ENCODE measurements at places on chromosomes 3 and 15.

- no peak for DNase-seq
These were observed 26.6 kb downstream of the SEMA6D start for GRCh38 chr15:47743886-47744285.

- DNase-seq, result no peak
These were observed 33.8 kb upstream of the SUCLG2 start for GRCh38 chr3:67688231-67688630.

DNA sequence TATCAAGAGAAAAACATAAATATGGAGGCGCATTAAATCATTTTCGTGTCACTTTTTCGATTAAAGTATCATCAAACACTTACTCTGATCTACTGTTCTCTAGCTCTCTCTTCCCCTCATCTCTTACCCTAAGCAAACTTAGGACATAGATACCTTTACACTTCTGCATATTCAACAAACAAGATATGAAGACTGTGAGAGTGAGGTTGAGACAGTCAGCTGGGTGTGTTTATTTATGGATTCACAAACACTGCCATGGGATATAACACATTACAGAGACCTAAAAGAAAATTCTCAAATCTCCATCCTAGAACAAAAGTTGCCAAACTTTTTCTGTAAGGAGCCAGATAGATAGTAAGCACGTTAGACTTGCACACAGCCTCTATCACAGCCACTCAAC, 85.2 kb upstream of the ZNF385D start:
- DNase-seq, result no peak

DNA sequence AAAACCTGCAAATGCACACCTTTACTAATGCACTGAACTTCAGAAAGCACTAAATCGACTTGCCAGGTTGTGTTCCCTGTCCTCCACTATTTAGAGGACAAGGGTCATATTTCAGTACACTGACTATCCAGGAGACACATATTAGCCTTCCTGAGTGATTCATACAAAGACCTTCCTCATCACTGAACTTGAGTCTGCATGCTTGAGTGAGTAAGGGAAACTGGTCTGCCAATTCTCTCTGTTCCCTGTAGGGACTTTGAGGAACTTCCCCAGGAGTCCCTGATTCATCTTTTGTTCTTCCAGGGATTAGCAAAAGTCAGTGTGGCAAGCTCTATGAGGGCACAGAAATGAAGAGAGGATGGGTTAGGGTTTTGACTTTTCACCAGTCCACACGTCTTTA, 565.9 kb downstream of the PDCD6IP start:
- DNase-seq, result no peak

DNA sequence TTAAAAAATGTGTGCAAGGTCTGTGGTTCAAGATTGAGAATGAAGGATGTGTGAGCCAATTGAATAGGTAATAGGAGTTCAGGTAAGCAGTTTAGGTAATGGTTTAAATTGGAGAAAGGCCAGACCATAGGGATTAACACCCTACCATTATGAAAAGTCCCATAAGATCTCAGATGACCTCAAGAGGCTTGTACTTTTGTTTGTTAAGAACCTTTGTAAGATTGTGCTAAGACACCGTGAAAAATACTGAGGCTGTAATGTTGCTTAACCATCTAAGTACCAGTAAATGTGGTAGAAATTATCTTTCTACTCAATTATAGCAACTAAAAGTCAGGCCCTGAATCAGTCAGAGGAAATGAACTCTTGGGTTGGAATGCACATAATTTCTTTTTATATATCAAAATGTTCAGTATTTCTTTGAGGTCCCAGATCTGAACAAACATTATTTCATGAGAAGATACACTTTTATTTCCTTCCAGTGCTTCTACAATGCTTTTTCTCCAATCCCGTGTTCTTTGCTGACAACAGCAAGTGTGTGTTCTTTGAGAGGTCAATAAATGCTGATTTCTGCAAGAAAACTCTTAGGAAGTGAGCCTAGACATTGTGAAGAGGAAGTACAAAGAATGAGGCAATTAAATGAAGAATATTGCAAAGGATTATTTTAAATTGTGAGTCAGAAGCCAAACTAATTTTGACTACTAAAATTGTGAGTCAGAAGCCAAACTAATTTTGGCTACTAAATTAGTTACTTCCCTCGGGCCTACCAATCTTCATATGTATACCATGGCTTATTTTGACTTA, 66.4 kb downstream of the TCF12 start:
- no peak for DNase-seq

- DNase-seq, result no peak
These were observed 45.2 kb downstream of the SPRED1 start for GRCh38 chr15:38297623-38298388.

GRCh38 chr3:26293329-26293844, 329.2 kb upstream of the LRRC3B start:
- DNase-seq, result no peak

GRCh38 chr15:85753261-85753660, 41.5 kb downstream of the KLHL25 start:
- DNase-seq, result no peak

DNA sequence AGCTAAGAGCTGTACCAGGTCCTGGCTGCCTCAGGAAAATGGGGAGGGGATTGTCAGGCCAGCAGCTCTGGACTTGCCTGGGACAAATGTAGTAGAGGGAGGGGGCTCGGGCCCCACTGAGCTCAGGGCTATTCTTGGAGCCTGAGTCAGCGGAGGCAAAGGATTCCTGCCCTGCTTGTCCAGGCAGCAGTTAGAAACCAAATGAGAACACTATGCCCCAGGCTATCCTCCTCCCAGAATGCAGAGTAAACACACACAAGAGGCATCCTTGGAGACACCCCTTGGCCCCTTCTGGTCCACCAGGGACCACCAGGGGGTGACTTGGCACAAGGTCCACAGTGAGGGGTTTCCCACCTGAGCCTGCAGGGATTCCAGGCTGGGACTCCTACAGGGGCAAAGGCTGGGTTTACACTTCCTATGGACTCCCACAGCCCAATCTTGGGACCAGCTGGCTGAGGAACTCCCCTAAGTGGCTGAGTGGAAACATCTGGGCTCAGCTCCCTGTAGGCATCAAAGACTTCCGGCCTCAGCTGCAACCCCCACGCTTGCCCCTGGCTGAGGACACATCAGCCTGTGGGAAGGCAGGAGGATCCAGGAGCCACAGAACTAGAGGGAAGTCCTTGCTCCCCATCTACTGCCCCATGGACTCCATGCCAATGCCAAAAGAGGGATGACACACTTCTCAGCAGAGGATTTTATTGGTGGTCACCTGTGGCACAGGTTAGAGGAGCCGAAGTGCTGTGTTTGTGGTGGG, 3.4 kb upstream of the COL7A1 start:
- peak; percentile 55 for DNase-seq

- DNase-seq, result no peak
These were observed 112.6 kb downstream of the SLC49A4 start for GRCh38 chr3:122907471-122907870.

DNA sequence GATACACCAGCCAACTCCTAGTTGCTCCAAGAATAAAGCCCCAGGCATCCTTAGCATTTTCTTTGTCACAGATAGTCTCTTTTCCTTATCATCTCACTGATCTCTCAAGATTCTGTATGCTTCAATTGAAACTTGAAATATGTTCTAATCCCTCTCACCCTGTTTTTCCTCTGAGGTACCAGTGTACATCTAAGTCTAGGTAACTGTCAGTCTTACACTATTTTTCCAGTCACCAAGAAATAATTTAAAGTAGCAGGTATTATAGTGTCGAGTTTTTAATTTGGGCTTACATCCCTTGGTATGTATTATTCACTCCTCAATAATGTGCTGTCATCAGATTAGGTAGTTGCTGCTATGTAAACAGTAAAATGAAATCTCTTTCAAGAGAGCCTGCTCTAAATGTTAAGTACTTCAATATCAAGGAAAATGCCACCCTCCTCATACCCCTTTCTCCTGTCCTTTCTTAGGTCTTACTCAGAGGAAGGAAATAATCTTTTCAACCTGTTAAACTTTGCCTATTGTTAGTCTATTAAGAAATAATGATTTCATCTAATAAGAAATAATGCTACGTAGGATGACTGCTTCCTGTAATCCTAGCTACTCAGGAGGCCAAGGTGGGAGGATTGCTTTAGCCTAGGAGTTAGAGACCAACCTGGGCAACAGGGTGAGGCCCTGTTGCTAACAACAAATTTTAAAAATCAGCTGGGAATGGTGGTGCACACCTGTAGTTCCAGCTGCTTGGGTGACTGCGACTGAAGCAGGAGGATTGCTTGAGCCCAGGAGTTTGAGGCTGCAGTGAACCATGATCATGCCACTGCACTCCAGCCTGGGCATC, 39.8 kb downstream of the TSC22D2 start:
- DNase-seq, result no peak

DNA sequence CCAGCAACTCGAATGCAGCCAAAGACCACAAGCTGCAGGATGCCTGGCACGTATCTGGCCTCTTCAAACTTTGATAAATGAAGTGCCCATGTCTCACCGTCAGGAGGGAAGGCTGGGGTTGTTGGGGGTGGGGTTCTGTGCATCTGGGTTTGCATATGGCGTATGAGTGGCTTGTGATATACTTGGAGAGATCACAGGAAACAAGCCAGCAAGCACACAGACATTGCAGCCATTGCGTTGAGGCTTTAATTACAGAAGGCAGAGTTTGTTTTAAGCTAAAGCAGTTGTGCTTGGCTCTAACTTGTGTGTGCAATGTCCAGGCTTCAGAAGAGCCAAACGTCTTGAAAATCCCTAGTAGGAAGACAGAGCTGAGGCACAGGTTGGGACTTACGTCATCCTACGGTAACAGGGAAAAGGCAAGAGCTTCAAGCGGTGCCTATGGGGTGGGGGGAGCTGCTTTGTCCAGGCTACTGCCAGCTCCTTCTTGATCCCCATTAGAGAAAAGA, 109.2 kb downstream of the ASB7 start:
- no peak for DNase-seq

DNA sequence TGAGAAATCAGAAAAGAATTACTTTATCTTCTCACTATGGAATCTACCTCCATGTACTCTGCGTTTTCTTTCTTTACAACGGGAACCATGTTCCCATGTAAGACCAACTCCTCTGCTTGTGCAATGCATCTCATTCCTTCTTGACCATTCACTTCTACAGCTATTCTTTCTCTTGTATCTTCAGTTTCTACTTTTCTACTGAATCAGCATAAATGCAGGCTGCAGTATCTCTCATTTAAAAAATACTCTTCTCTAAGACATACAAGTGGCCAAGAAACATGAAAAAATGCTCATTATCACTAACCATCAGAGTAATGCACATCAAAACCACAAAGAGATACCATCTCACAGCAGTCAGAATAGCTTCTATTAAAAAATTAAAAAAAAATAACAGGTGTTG, 74.1 kb upstream of the NANOGP8 start:
- DNase-seq, result no peak

DNA sequence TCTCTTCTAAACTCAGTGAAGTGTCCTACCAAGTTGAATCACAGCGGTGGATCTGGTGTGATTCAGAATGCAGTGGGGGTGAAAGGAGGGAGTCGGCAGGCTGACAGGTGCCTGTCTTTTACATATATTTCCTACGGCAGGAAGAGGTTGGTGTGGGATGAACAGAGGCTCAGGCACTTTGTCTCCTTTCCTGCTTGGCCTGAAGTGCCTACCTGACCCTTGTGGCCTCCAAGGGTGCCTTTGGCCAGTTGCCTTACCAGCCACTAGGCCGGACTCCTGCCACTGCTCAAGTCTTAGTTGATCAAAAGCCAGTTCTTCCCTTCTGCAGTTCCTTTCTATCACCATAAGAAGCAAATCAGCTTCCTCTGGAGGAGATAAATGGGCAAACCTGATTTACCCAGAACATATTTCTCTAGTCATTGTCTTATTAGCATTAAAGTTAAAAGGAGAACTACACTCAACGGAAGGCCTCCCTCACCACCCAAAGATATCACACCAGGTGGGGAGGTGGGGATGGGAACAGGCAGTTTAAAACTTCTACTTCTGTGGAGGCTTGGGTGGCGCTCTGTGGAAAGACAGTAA, 52.1 kb downstream of the CRTC3 start:
- DNase-seq, result no peak

GRCh38 chr3:98180319-98180890, 13.9 kb downstream of the OR5H15 start:
- no peak for DNase-seq

DNA sequence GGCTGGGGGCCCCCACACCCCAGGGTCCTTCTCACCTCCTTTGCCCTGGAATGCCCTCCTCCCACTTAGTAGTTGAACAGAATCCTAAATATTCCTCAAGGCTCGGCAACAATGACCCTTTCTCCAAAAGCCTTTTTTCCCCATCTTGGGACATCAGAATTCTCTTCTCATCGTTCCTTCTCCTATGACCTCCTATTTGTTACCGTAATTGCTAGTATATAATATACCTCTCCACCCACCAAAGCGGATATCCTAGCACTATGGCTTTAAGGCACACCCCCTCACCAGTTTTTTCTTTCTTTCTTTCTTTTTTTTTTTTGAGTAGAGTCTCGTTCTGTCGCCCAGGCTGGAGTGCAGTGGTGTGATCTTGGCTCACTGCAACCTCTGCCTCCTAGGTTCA, 16.8 kb downstream of the HDAC11 start:
- DNase-seq, result no peak

- no peak for DNase-seq
These were observed 304.0 kb upstream of the TLE3 start for GRCh38 chr15:70401709-70402108.

DNA sequence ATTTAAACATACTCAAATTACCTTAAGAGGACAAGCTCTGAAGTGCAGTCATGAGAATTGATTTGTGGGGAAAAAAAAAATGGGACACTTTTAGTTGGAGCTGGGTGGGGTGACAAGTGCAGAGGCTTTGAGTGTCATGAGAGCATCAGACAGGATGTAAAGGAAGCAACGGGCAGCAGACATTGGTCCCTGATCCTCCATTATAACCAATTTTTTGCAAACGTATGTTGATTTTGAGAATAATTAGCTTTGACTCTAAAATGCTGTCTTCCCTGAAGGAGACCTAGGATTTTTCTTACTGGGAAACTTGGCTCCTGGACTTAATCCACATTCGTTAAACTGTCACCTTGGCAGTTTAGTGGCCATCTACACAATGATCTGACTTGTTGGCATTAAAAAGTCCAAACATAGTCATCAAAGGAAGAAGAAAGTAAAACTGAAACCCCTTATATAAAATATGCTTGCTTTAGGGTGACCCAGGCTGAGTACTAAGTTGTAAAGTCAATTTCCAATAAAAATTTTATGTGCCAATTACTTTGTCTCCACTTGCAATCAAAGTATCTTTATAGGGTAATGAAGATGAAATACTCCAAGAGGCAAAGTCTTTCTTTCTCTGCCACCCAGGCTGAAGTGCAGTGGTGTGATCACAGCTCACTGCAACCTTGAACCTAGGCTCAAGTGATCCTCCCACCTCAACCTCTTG, 45.6 kb downstream of the BCL2L10 start:
- no peak for DNase-seq

- no peak for DNase-seq
These were observed 4.7 kb downstream of the ABHD5 start for GRCh38 chr3:43695443-43695842.

- no peak for DNase-seq
These were observed 37.8 kb downstream of the IQGAP1 start for GRCh38 chr15:90425726-90426346.

DNA sequence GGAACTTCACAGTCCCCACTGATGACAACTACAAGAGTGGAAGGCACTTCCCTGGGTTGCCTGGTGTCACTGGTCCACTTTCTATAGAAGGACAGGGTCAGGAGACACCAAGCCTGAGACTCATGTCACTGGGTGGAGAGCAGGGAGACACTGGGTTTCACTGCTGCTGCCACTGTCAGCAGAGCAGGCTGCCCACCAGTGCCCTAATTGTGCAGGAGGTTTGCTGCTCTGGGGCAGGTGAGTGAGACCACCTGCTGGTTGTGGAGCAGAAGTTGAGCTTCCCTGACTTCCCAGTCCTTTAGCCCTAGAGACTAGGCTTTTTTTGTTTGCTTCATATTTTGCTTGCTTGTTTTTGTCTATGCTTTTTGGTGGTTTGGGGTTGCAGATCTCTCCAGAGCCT, 528.4 kb upstream of the RGMA start:
- peak; percentile 20 for DNase-seq

GRCh38 chr15:48178648-48178931, 495 bp upstream of the MYEF2 start:
- DNase-seq, result no peak

All from left cardiac atrium (tissue), 4 donors.